ENCODE measurements at places on chromosomes 4 and X.

DNA sequence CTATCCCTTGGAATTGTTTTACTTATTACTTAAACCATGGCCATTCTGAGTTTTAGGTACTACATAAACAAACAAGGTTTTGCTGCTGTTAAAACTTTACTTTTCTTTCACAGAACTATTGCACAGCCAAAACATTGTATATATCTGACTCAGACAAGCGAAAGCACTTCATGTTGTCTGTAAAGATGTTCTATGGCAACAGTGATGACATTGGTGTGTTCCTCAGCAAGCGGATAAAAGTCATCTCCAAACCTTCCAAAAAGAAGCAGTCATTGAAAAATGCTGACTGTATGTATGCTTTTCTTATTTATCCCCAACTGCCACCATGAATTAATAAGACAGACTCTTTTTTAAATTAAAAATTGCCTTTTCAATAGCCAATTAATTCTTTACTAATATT is 69.8 kb downstream of the CCKAR start:
- DNase-seq = no peak

GRCh38 chr4:81237791-81238190 is 22.8 kb upstream of the PRKG2 start:
- no peak for DNase-seq

- DNase-seq = no peak
These were observed 164.8 kb downstream of the ASMT start for GRCh38 chrX:1779626-1780025.

- no peak for DNase-seq
These were observed 86.7 kb upstream of the PAK3 start for GRCh38 chrX:111009256-111009655.

GRCh38 chr4:38510201-38510600 is 153.8 kb upstream of the KLF3 start:
- no peak for DNase-seq

DNA sequence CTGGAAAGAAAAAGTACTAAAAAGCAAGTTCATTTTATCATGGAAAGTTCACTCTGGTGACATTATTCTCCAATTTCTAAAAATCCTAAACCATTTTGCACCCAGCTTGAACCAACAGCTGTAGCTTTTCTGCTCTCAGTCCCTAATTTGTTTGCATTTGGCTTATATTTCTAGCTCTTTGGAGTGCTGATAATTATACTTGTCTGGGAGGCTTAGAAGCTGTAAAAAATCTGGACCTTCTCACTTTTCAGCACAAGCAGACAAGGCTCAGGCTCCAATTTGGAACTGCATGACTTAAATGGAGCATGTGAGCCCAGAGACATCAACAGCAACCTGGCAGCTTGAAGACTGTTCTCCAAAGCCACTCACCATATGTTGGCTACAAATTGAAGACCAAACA is 170.9 kb upstream of the PCDH18 start:
- DNase-seq = no peak

DNA sequence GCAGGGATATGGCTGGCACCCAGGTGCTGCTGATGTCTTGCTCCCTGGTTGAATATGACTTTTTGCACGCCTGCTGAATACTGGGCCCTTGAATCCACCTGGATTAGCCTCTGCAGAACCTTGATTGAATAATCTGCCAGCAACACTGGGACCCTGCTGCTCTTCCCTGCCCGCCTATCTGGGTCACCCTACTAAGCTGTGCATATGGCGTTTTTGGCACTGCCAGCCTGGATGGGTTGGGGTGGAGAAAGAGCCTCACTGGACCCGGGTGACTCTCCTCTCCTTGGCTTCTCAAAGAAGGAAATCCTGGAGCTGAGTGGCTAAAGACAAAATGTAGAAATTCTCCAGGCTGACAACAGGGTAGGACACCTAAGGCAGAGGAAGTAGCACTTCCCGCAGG is 100.0 kb downstream of the MAOA start:
- no peak for DNase-seq

- no peak for DNase-seq
These were observed 318.5 kb downstream of the ARAP2 start for GRCh38 chr4:35925806-35926205.

DNA sequence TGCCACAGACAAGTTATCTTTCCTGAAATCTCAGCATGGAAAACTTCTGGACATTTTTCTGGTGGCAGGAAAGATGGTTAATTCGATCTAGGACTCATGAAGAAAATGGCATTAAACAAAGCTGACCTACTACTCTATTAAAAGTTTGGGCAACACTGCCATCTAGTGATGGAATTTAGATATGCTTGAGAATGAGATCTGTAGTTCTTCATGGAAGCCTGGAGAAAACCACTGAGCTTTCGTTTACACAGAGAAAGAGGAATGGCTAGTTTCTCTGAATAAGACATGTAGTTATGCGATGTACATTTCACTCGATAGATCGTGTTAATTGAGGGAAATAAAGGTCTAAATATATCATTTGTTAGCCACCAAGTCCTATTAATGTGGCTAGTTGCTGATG is 51.7 kb upstream of the CHRDL1 start:
- peak; percentile 4 for DNase-seq

DNA sequence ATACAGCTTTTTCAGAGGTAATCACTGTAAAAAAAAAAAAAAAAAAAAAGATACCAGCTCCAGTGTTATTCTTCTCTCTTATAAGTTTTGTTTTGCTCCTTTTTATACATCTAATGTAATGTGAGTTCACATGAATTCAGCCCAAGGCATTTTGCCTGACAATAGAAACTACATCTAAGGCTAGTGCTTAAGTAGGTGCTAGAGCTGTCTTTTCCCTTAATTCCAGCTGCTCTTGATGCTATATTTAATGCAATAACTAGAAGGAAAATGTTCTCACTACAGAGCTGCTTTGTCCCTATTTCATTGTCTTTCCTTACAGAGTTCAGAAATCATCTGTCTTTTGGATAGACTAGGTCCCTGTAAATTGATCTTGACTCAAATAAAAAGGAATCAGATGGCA is 150.1 kb downstream of the NAA11 start:
- no peak for DNase-seq

GRCh38 chrX:111005166-111005565 is 90.8 kb upstream of the PAK3 start:
- no peak for DNase-seq

GRCh38 chr4:6901669-6902317 is 7.8 kb upstream of the TBC1D14 start:
- no peak for DNase-seq

DNA sequence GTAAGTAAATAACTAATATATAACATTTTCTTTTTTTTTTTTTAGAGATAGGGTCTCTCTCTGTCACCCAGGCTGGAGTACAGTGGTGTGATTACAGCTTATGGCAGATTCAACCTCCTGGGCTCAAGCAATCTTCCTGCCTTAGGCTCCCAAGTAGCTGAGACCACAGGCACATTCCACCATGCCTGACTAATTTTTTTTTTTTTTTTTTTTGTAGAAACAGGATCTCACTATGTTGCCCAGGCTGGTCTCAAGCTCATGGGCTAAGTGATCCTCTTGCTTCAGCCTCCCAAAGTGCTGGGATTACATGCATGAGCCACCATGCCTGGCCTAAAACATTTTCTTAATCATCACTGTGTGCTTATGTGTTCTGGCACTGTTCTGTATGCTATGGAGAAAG is 32.8 kb downstream of the MGARP start:
- DNase-seq = no peak

DNA sequence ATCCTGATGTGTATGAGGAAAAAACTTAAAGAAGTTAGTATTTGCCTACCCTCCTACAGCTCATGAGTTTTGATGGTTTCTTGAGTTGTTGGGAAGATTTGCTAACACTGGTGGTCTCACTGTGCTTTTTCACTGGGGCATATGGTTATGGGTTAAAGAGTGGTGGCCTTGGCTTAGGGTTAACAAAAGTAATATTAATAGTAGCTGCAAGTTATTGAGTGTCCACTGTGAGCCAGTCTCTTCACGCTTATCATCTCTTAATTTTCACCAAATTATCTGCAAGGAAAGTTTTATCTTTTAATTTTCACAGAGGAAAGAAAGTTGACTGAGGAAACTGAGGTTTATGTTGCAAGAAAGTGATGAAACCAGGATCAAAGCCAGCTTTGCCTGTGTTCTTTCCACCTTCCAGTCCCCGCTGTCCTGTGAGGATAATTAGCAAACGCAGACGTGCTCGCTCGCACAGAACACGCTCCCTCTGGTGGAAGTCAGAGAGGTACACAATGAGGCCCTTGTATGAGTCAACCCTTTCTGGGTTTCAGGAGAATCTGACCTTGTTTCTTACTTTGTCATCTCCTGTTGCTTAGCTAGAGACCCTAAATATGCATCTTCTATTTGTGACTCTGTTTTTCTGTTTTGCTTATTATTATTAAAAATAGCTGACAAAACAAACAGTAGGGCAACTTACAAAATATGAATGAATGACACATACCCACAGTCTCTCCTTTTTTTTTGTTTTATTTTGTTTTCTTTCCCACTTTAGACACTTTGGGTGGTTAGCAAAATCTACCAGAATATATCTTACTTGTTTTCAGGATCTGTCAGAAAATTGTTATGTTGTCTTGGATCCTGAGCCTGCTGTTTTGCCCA is 94.3 kb downstream of the DDIT4L start:
- peak; percentile 17 for DNase-seq

All from effector memory CD8-positive, alpha-beta T cell (primary cell).